ENCODE measurements at places on chromosomes 12 and 14.

DNA sequence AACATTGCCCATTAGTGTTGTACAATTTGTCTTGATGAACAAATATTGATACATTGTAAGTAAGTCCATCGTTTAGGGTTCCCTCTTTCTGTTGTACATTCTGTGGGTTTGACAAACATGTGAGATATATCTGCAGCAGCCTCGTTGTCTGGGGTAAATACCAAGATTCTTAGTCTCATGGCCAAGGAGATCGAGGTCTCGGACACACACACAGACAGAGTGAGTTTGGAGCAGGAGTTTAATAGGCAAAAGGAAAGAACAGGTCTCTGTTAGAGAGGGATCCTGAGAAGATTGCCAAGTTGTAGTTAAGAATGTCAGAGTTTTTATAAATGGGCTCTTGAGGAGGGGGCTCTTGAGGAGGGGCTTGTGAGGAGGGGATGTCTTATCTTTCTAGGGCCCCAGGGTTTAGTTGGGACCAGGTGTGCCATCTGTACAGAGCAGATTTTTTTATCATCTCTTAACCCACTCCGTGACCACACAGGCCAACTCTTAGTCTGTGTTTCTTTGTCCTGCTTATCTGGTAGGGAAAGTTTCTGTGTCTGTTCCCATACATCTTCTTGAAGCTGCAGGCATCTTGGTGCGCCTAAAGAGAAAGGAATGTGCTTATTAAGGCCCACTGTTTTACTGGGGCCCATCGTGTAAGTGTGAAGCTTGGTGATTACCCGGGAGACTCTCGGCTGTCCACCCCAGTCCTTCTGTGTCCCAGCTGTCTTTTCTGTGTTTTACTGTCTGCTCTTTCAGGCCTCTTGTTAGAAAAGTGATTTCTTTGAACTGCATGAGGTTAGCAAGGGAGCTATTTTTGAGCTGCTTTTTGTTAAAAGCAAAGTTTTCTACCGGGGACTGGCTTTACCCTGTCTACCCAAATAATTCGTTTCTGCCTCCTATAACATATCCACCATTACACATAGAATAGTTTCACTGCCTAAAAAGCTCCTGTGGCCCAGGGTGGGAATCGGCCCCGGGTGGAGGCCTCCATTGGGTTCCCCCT lies 22.4 kb upstream of the CLEC2D start:
- DNase-seq, result no peak

GRCh38 chr12:62761658-62762057 lies 173.3 kb downstream of the PPM1H start:
- DNase-seq, result no peak

DNA sequence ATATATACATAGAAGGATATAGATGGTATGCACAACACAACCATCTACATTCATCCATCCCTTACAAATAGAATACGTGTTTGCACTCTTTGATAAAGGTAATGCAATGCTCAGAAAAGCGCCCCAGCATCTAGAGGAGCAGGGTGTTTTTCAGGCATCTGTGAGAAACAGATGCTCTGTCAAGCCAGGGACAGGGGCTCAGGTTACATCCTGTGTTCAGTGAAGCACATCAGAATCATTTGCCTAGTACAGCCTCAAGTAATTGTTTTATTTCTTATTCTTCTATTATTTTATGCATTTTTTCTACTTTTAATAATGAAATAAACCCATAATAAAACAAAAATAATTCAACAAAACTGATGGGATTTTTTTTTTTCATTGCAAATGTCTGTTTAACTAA lies 50.5 kb upstream of the HIF1A start:
- DNase-seq, result peak; percentile 84

DNA sequence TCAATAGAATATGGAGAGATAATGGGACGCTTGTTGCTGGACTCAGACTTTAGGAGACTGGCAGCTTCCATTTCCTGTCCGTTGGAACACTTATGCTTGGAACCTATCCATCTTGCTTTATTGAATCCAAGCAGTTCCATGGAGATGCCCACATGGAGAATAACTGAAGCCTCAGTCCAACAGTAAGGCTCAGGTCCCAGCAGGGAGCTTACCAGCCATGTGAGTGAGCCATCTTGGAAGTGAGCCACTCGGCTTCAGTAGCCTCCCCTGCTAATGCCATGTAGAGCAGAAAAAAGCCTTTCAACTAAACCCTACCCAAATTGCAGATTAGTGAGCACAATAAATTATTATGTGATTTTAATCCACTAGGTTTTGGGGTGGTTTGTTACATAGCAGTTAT lies 538.8 kb upstream of the STXBP6 start:
- no peak for DNase-seq

- DNase-seq, result no peak
These were observed 41.2 kb upstream of the CRY1 start for GRCh38 chr12:107134558-107134957.

DNA sequence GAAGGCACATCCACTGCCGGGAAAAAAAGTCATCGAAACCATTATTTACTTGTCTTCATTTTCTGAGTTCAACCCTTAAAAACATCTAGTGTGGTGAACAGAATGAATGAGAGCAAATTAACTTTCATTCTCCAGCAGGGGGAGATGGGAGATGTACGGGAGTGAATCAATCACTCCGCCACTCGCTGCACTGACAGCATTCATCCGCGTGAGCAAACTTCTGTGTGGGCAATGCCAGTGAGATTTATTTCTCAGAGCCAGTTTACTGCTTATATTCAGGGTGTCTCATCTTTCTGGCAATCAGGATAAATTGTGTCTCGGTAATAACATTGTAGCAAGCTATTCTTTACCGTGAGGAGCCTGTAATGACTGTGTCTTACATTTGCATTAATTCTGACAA lies 463.6 kb upstream of the MIS18BP1 start:
- DNase-seq, result no peak

DNA sequence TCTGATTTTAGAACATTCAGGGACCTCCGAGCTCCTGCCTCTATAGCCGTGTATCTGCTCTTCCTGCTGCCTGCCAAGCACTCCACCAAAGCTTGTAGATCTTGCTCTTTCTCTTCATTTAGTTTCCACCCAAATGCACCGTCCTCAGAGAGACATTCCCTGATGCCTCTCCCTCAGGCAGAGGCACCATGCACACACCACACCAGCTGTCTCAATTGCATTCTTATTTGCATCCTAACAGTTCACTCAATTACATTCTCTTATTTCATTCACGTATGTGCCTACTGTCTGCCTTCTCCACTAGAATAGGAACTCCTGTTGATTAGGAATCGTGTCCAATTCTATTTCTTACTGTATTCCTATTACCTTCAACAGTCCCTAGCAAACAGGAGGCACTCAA lies 845.4 kb upstream of the TMEM132C start:
- DNase-seq, result no peak

GRCh38 chr12:75717902-75718301 lies 206.5 kb upstream of the KRR1 start:
- DNase-seq, result peak; percentile 18

GRCh38 chr12:45205165-45205825 lies 10.6 kb upstream of the ANO6 start:
- DNase-seq, result no peak

GRCh38 chr14:72559202-72559601 lies 334.7 kb downstream of the DPF3 start:
- DNase-seq, result no peak

DNA sequence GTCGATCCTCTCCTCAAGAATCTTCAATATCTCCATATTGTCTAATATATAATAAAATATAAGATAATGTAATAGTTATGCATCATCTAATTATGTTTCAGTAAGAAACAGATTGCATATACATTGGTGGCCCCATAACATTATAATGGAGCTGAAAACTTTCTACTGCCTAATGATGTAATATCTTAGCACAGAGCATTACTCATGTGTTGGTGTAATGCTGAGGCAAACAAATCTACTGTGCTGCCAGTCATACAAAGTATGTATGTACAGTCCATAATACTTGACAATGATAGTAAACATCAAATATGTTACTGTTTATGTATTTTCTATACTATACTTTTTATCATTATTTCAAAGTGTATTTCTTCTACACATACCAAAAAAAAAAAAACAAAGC lies 128.7 kb downstream of the CPNE8 start:
- DNase-seq, result no peak

DNA sequence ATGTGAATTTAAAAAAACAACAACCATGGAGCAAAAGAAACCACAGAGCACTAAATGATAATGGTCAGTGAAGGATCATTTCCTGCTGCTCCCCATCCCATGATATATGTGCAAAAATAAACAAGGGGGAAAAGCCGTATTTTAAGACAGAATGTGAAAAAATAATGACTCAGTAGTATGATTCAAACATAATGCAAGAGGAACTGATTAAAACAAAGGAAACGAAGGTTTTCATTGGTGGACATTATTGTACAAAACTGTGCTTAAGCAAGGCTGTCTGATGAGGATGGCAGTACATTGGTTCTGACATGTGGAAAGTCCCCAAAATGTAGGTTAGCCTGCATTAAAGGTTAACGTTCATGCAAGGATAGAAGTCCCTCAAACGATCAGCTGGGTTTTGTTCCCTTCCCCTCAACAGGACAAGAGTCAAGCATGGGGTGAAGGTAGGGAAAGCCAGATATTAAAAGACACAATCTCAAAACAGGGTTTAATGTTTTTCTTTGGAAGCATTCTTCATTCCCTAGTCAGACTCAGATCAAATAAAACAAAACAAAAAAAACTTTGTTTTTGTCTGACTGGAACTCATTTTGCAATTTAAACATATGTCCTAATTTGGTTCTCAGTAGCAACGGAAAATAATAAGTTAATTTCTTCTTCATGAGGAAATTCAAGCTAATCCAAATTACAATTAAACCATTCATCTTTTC lies 26.3 kb upstream of the PTGDR start:
- DNase-seq, result no peak

DNA sequence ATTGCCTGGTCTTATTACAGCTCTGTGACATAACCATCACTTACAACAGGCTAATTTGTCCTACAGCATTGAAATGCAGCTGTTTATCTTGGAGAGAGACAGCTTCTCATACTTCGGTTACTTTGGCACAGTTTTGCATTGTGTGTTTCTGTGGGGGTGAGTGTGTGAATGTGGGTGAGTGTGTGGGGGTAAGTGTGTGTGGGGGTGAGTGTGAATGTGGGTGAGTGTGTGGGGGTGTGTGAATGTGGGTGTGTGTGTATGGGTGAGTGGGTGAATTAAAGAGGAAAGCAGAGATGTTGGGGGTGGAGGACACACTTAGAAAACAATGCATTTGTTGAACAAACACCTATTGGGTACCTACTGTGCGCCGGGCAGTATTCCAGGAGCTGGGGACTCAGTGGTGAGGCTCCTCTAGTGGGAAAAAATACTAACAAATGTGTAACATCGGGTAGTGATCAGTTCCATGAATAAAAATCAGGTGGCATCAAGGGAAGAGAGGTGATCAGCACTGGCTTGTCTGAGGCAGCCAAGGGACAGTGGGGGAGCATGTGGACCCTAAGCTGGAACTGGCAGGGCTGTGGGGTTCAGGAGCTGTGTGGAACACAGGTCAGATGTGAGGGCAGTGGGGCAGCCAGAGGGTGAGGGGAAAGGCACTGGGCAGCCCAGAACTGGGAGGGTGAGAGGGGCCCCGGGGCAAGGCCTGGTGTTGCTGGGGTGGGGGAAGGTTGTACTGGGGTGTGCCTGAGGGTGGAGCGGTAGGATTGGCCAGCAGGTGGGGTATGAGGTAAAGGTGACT lies 44.1 kb upstream of the AMN start:
- no peak for DNase-seq

DNA sequence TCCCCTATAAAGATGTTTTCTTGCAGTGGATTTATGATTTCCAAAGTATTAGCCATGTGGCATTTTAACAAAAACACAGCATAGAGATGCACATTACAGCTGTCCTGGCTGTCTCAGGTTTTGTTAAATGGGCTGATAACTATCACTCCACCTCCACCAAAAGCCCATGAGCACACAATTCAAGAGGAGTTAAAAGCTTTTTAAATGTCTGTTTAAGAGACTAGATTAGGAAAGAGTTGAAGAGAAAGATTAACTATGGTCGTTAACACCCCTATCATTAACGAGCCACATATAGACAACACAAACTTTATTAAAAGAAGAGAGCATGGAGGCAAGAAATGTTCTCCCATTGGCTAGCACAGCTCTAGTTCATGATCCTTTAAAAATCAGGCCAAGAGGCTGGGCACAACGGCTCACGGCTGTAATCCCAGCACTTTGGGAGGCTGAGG lies 14.5 kb downstream of the CBX5 start:
- DNase-seq, result no peak

- no peak for DNase-seq
These were observed 119.7 kb upstream of the DNM1L start for GRCh38 chr12:32559434-32559833.

DNA sequence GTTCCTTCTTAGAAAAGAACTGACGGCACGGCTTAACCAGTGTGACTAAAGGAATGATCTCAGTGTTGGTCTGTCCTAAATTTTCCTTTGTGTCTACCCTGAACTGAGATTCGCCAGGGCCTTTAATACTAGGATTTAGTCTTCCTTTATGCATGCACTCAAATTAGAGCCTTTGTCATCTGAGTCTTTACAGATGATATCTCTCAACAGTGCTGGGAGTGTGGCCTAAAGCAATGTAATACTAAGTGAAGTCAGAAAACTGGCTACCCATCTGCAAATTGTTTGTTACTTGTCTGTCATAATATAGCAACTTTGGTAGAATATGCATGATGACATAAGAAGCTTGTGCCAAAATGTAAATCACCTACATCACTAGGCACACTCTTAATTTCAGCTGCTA lies 95.4 kb downstream of the PTPRO start:
- no peak for DNase-seq

DNA sequence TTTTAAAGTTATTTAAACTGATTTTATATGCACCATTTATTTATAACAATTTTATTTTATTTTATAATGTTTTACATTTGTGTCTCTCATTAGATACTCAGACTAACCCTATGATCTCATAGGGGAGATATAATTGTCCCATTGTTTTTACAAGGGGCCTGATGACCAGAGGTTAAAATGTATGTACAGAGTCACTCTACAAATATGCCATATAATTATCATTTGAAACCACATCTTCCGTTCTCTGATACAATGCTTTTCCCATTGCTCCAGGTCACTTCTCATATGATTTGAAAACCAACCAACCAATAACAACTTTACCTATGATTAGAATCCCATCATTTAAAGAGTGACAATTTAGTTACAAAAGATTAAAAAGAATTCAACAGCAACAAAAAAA lies 137.8 kb downstream of the GPHN start:
- DNase-seq, result no peak

- DNase-seq, result no peak
These were observed 1475.8 kb upstream of the TMEM132C start for GRCh38 chr12:126791122-126791521.

DNA sequence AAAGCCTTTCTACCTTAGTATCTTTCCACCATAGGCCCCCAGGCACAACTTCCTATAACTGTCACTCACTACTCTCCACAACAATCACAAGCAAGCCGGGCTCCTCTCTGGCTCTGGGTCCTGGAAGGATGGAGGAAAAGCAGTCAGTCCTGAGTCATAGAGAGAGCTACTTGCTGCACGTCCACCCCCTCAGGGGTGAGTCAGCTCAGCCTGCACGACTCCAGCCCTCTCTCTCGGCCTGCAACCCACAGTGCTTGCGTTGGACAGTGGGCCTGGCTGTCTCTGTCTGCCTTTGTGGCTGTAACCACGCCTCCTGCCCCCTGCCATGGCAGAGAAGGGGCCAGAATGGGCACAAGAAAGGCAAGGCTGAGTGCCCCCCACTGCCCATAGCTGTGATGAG lies 154.1 kb upstream of the FKBP4 start:
- no peak for DNase-seq

Data from NCI-H2029 (cell line).